Activated CD4-positive, alpha-beta T cell treated with anti-CD3 and anti-CD28 coated beads, Interleukin-2, amount 50 U/mL, for 1 hour (primary cell): ENCODE measurements at places on chromosomes 16 and 17.

DNA sequence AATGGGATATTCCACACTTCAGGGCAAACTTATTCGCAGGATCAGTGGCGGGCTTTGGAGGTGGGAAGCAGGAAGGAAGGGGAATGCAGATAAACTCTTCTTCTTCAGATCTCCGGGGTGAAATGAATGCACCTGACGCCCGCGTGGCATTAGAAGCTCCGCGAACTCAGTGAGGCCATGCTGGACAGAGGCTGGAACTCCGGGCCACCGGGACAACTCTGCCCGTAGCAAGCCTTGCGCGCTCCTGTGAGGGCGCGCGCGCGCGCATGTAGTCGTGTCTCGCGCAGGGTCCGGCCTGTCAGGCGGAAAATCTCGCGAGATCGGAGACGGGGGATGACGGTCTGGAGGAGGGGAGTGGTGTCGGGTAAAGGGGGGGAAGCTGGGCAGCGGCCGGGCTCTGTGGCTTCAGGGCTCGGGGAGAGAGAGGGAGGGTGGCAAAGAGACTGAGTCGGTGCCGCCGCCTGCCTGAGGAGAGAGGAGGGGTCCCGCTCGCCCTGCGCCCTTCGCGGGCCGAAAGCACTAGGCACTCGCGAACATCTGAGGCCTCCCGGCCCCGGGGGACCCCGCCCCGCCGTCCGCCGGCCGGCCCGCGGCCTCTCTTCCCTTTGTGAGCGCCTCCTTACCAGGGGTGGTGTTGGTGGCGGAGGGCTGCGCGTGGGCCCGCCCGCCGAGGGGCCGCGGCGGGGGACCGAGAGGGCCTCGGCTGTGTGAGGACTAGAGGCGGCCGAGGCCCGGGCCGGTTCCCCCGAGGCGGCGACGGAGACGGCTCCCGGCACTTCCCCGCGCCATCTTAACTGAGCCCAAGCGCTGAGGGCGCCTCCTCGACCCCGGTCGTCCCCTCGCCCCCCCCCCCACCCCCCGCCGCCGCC lies at the start of gene TAOK1:
Gene TAOK1, plus strand, starts transcription at position 382 of the 869 bp plus-strand sequence. CDS start 61,186 bp downstream, outside the sequence.
- peak; percentile 98 for DNase-seq

- DNase-seq, result no peak
Observed at GRCh38 chr16:83847371-83848225, 39.8 kb downstream of the HSBP1 start.

DNA sequence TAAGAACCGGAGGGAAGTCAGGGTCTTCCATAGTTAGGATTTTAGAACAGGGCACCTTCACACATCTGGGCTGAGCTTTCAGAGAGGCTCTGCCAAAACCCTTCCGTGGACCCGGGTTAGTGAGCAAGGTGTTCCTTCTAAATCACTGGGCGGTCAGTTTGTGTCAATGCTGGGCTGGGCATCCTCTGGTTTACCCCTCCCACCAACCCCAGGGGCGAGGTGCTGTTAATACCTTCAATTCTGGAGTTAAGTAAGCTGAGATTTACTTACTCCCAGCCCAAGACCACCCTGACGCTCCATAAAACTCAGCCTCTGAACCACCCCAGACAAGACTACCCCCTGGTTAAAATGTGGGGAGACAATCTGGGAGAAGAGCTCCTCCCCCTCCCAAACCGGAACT lies 1.0 kb downstream of the TMEM92 start:
- DNase-seq, result no peak

GRCh38 chr17:81489012-81489997 lies 23.3 kb downstream of the ACTG1 start:
- DNase-seq, result no peak

GRCh38 chr16:47734081-47734857 lies 273.1 kb downstream of the PHKB start:
- no peak for DNase-seq

DNA sequence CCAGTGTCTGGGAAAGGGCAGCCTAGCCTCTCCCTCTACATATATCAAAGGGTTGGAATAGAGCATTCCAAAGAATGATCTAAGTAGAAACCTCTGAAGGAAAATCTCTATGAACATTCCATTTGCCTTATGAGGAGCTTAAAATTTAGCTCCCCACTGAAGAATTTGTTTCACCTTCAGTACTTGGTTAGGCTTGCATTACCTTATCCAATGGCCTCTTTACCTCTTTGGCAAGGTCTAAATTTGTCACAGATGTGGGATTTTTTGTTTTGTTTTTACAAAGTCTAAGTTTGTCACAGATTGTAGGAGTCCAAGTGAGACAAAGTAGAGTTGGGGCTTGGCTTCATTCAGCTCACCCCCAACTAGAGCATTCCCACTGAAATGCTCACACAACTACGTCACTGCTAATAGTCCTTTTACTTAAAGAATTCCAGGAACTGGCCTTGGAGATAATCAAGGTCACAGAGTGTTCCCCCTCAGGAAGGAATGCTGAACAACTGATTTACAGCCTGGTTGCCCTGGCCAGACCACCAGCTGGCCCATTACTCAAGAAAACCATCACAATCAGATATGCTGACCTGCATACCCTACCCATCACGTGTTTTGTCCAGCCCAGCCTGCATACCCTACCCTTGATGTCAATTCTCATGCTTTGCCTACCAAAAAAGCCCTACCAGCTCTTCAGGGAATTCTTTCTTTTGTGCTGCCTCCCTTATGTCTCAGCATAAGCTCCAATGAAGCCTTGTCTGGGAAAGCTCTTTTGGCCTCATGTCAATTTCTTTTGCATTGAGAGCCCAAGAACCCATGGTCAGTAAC lies 26.5 kb upstream of the PPM1D start:
- DNase-seq, result no peak

DNA sequence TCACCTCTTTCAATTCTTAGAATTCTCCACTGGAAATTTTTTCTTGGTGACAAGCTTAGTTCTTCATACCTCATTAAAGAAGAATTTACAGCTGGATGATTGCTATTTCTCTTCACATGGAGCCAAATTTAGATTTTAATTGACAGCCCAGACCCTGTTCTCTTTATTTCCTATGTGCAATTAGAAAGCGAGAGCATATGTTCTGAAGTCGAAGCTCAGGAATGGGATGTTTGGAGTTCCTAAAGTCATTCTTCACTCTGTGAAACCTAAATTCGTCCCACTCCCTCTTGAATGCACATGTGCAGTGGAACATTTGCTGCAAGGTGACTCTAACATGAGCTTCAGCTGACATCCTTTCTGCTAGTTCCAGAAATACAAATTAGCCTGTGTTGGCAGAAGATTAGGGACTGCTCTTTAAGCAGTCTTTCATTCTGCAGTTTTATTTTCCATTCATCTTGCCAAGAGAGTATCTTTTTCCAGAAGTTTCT lies 129.3 kb upstream of the KCNJ16 start:
- DNase-seq, result no peak

GRCh38 chr16:6206080-6206479 lies 1108.5 kb upstream of the EEF2KMT start:
- DNase-seq, result no peak

- no peak for DNase-seq
Observed at GRCh38 chr16:57876210-57876609, 73.9 kb upstream of the KIFC3 start.

DNA sequence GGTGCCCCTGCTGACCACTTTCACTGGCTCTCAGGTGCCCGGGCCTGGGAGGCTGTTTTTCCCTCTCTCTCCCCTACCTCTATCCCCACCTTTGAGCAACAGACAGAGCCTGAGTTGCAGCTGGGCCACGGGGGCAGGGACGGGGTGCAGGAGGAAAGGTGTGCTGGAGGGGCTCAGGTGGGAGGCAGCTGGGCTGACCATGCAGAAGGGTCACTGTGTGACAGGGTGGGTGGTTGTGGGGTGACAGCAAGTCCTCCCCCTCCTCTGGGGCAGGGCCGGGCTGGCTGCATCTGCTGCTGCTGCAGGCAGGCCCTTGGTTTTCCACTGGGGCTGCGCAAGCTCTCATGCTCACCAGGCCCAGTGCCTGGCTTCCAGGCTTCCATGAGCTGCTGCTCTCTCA lies 6.6 kb downstream of the ZNF319 start:
- no peak for DNase-seq

DNA sequence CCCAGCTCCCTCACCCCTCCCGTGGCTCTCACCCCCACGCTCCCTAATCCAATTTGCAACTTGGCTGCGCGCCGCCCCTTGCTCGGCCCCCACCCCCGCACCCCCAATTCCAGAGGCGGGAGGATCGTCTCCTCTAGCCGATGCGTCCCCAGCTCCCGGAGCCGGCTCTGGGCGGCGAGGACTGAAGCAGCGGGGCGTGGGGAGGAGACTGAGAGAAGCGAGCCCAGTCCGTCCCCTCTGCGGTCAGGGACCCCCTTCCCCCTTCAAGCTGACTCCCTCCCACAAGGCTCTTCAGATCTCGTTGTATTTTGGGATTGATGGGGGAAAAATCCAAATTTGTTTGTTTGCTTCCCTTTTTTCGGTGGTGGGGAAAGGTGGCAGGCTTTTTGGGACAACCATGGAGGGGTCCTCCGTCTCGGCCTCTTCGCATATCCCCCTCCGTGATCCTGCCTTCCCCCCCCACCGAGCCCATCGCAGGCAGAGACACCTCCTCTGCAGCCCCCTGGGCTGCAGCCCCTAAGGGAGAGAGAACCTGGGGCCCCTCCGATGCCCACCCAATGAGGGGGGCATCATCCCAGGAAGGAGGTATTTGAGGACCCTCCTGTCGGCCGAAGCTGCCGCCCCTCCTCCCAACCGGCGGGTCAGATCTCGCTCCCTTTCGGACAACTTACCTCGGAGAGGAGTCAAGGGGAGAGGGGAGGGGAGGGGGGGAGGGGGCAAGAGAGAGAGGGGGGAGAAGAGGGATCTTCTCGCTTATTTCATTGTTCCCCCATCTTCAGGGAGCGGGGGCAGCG lies 466 bp downstream of the NEUROD2 start:
- DNase-seq, result no peak

- DNase-seq, result no peak
Observed at GRCh38 chr16:7381671-7382070, 49.0 kb downstream of the RBFOX1 start.

- DNase-seq, result no peak
Observed at GRCh38 chr17:79485419-79485985, 125.3 kb downstream of the RBFOX3 start.

DNA sequence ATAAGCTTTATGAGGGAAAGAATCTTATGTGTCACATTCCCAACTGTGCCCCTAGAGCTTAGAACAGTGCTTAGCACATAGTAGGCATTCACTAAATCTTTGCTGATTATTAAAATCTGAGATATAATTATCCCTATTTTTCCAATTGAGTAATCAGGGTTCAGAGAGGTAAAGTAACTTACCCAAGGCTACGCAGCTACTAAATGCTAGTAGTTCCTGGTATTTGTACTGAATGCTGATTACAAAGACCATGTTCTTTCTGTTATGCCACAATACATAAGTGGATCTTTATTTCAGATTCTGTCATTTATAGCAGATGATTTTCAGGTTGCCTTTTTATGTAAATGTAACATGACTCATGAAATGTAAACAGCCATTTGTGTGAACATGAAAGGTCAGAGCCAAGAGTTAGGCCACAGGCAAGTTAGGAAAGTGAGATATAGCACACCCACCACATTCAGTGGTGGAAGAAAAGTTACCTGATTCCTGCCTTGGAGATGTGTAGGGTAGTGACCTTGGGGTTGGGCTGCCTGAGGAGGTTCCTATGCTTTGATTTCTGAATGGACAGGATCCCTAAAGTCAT lies 77.2 kb downstream of the FTO start:
- DNase-seq, result no peak

DNA sequence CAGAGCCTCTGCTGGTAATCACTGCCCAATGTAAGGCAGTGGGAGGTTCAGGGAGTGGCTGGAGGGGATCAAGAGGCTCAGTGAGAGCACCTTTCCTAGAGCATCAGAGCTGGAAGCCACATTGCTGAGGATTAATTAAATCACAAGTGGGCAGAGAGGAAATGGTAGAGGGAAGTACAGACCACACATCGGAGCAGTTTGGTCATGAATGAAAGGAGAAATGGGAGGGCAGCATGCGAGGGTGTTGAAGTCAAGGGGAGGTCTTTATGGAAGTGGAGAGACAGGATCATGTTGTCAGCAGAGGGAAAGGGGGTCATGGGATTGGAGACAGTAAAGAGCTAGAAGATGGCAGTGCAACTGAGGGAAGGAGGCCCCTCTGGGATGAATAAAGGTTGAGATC lies 2.3 kb downstream of the CCL17 start:
- DNase-seq, result no peak

DNA sequence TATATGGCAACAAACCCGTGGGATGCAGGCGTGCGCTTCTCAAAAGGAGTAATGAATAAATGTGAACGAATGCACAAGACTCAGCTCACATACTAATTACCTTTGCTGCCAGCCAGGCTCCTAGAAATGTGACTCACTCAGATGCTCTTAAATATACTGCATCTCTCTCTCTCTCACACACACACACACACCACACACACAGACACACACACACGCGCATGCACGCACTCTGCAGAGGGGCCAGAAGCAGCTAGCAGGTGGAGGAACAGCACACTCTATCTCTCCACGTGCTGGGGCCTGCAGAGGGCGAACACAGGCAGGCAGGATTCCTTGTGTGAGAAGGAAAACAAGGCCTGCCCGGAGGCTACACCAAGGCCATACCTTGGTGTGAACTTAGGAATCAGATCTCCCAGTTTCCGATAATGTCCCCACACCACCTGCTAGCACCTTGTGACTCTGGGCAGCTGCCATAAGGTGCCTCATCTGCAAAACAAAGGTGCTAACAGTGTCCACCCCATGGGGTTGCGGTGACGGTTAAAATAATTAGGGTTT lies 5.3 kb downstream of the GPRC5B start:
- no peak for DNase-seq

GRCh38 chr16:15583526-15583925 lies 59.4 kb downstream of the MARF1 start:
- DNase-seq, result no peak

DNA sequence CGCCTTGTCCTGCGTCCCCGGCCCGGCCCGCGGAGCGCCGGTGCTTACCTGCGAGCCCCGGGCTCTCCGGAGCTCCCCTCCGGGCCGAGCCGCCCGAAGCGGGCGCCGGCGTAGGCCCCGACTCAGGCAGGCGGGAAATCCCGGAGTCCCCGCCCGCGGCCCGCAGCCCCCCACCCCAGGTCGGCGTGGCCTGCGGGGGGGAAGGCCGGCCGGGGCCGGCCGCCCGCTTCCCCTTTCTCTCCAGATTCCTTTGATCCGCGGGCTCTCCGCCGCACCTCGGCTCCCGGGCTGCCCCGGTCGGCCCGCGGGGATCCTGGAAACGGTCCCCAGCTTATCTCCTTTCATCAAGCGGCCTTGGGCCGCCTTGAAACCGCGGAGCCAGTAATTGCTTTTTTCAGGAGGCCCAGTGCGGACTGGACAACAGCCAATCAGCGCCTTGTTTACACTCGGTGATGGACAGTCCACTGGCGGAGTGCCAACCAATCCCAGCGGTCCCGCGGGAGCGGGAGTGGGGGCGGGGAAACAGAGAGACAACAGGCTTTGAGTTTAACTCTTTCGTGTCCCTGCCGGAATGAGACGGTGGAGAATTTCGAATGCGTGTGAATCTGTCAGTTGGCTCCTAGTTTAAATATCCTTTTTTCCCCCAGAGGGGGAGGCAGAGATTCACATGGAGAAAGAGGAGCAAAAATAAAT lies 1.4 kb upstream of the BAHCC1 start:
- DNase-seq, result peak; percentile 32
